Mesothelial cell of epicardium (in vitro differentiated cells): ENCODE measurements at places on chromosomes 4 and X. TPM values are rescaled to one million over a fixed set of nuclear protein-coding genes. Genes with fewer than 3 reads are reported as not detected.

Gene VSIG1
- total RNA-seq = 0.23 to 0.54 TPM (median 0.24 TPM) in 3 replicates

Gene DIAPH2
- 18.0 to 20.1 TPM (median 19.2 TPM) in 3 replicates for total RNA-seq

Gene HSFX4
- not detected in 3 replicates for total RNA-seq

Gene TMPRSS11F
- total RNA-seq = 0.86 to 1.1 TPM (median 0.95 TPM) in 3 replicates

Gene CLIC2
- 0.54 to 2.1 TPM (median 0.97 TPM) in 3 replicates for total RNA-seq

Gene GPR82
- total RNA-seq = not detected in 3 replicates

Gene STIM2
- 51.0 to 52.9 TPM (median 52.5 TPM) in 3 replicates for total RNA-seq

Gene SCML2
- 8.2 to 8.9 TPM (median 8.2 TPM) in 3 replicates for total RNA-seq

Gene SH2D1A
- total RNA-seq = not detected in 3 replicates

Gene CLDN22
- not detected in 3 replicates for total RNA-seq

DNA sequence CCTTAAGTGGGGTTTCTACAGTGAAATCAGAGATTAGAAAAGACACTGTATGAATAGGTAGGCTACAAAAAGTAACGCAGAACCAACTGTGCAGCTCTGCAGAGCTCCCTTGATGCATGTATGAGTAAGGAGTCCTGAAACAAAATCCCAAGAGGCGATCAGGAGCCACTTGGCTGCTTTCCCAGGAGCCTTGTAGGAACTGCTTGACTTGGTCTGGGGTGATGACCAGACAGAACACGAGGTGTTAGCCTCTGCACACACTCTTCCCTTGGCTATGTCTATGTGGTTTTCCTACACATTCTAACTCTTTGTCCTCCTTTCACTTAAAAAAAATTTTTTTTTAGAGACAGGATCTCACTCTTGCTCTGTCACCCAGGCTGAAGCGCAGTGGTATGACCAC, 22.8 kb upstream of the AP1S2 start:
- no peak overlapping the region for H3K4me3 ChIP-seq
- peaks cover 13% of the 10 kb centered on the region for H3K4me1 ChIP-seq
- H3K27me3 ChIP-seq = no peaks in the 10 kb centered on the region
- H3K36me3 ChIP-seq = peaks cover 2% of the 10 kb centered on the region

DNA sequence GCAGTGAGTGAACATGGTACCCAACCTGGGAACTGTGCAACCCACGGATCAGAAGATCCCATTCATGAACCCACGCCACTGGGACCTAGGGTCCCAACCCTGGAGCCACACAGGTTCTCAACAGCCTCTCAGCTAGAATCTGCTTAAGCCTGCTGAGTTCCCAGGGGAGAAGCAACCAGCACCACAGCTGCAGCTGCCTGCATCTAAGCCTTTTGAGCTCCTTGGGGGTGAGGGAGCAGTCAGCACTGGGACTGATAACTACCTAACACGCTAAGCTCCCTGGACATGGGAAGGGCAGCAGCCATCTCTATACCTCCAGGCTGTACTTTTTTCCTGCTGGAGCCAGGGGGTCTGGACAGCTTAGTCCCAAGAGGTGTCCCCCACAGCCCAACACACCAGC, 179.3 kb downstream of the IL15 start:
- H3K4me3 ChIP-seq = no peak overlapping the region
- H3K27me3 ChIP-seq = peaks cover 3% of the 10 kb centered on the region

DNA sequence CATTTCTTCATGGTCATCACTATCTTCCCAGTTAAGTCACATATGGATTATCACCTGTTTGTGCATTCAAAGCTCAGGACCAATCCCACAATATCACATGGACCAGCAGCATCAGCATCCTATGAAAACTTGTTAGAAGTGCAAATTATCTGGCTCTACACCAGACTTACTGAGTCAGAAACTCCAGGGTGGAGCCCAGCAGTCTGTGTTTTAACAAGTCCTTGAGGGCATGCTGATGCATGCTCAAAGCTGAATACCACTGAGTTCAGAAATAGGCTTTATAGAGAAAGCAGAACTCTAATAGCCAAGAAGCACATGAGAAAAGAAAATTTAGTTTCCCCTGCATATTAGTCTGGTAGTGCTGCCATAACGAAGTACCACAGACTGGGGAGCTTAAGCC, 62.4 kb upstream of the GABRQ start:
- no peak overlapping the region for H3K27ac ChIP-seq
- H3K36me3 ChIP-seq = no peaks in the 10 kb centered on the region

DNA sequence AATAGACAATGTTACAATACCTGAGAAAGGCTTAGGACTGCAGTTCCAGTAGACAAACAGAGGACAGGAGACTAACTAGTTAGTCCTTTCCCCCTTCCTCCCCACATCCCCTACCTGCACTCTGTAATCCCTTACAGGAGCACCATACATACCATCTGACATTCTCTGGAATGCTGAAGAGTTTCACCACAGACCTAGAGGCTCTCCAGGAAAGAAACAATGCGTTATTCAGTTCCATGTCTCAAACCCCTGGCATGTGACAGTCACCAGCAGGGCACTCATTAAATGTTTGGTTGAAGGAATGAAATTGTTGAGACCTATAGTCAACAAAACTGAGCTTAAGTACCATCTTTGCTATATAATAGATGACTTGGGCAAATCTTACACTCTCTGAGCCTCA, 100.2 kb upstream of the USP38 start:
- no peak overlapping the region for H3K27ac ChIP-seq
- H3K4me3 ChIP-seq = no peak overlapping the region
- no peaks in the 10 kb centered on the region for H3K27me3 ChIP-seq
- H3K4me1 ChIP-seq = peaks cover 14% of the 10 kb centered on the region

GRCh38 chr4:7910263-7910896, 29.3 kb downstream of the AFAP1 start:
- no peaks in the 10 kb centered on the region for H3K27me3 ChIP-seq
- peaks cover 55% of the 10 kb centered on the region for H3K4me1 ChIP-seq
- no peak for DNase-seq
- H3K27ac ChIP-seq = peak overlapping the region; percentile 92
- H3K4me3 ChIP-seq = peak overlapping the region; percentile 36
- H3K36me3 ChIP-seq = peaks cover 3% of the 10 kb centered on the region

- H3K36me3 ChIP-seq = peaks cover 37% of the 10 kb centered on the region
- no peak overlapping the region for H3K4me3 ChIP-seq
- H3K27me3 ChIP-seq = no peaks in the 10 kb centered on the region
- H3K27ac ChIP-seq = no peak overlapping the region
- H3K4me1 ChIP-seq = no peaks in the 10 kb centered on the region
These were observed 63.2 kb downstream of the SNCA start for GRCh38 chr4:89773805-89774204.

DNA sequence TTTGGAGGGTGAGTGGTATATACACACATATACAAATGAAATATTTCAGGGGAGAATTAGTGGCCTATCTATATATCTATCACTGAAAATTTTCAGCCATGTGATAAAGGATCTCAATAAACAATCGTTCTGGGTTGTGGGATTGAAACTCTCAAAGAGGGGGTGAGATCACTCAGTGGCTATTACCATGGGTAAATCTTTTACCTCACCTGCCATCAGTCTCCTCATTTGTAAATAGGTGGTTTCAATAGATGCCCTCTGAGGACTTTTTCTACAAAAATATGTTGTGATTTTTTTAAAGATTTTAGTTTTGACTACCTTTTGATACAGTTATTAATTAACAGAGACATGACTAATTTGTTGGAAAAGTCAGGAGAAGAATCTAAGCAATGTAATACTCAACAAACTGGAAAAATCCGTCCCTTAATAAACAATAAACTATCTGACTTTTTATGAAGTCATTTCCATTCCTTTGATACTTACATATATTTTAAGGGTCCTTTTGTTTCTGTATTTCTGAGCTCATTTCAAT, 192.8 kb downstream of the MAD2L1 start:
- no peaks in the 10 kb centered on the region for H3K36me3 ChIP-seq
- peaks cover 18% of the 10 kb centered on the region for H3K4me1 ChIP-seq
- no peak for DNase-seq
- H3K27ac ChIP-seq = no peak overlapping the region

GRCh38 chr4:88910101-88910500, 146.9 kb downstream of the FAM13A start:
- peaks cover 5% of the 10 kb centered on the region for H3K36me3 ChIP-seq
- no peak overlapping the region for H3K4me3 ChIP-seq
- no peak for DNase-seq

GRCh38 chr4:94961420-94961819, 203.7 kb downstream of the BMPR1B start:
- no peak for DNase-seq
- no peaks in the 10 kb centered on the region for H3K27me3 ChIP-seq
- peaks cover 7% of the 10 kb centered on the region for H3K36me3 ChIP-seq
- H3K27ac ChIP-seq = peak overlapping the region; percentile 27
- peaks cover 21% of the 10 kb centered on the region for H3K4me1 ChIP-seq

- no peak overlapping the region for H3K4me3 ChIP-seq
- peak overlapping the region; percentile 52 for H3K27ac ChIP-seq
- H3K27me3 ChIP-seq = no peaks in the 10 kb centered on the region
- DNase-seq = no peak
These were observed 6.4 kb upstream of the ZNF674 start for GRCh38 chrX:46551494-46552128.

DNA sequence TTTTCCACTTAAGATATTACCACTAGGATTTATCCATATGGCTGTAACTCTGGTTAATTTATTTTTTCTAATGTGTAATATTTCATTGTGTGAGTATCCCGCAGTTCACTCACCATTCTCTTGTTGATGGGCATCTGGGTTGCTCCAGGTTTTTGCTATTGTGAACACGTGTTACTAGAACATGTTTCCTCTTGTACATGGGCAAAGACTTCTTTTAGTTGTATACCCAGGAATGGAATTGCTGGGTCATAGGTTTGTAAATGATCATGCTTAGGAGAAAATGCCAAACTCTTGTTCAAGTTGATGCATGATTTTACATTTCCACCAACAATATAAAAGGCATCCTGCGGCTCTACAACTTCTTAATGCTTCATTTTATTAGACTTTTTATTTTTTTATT, 26.8 kb downstream of the SYNPO2 start:
- no peaks in the 10 kb centered on the region for H3K27me3 ChIP-seq
- no peaks in the 10 kb centered on the region for H3K36me3 ChIP-seq
- peak overlapping the region; percentile 32 for H3K27ac ChIP-seq
- no peak for DNase-seq
- H3K4me1 ChIP-seq = peaks cover 42% of the 10 kb centered on the region

DNA sequence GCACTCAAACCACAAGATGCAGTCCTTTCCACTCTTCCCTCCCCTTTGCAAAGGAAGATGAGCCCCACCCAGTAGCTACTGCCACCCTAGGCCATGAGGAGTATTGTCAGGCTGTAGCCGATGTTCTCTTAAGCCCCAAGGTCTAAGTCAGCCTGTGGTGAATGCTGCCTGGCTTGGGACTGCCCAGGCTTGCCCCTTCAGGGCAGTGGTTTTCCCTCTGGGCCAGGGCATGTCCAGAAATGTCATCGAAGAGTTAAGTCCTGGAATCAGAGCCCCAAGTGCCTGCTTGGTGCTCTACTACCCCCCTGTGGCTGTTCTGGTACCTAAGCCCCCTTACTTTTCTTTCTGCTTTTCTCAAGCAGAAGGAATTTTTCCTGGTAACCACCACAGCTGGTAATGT, 11.8 kb upstream of the PGK1 start:
- no peaks in the 10 kb centered on the region for H3K4me1 ChIP-seq
- no peak overlapping the region for H3K27ac ChIP-seq
- no peak for DNase-seq
- no peaks in the 10 kb centered on the region for H3K36me3 ChIP-seq
- no peak overlapping the region for H3K4me3 ChIP-seq

GRCh38 chrX:65741823-65742222, 74.4 kb downstream of the MSN start:
- no peak overlapping the region for H3K4me3 ChIP-seq
- H3K27ac ChIP-seq = no peak overlapping the region
- no peak for DNase-seq
- H3K4me1 ChIP-seq = peaks cover 4% of the 10 kb centered on the region
- peaks cover 10% of the 10 kb centered on the region for H3K36me3 ChIP-seq

DNA sequence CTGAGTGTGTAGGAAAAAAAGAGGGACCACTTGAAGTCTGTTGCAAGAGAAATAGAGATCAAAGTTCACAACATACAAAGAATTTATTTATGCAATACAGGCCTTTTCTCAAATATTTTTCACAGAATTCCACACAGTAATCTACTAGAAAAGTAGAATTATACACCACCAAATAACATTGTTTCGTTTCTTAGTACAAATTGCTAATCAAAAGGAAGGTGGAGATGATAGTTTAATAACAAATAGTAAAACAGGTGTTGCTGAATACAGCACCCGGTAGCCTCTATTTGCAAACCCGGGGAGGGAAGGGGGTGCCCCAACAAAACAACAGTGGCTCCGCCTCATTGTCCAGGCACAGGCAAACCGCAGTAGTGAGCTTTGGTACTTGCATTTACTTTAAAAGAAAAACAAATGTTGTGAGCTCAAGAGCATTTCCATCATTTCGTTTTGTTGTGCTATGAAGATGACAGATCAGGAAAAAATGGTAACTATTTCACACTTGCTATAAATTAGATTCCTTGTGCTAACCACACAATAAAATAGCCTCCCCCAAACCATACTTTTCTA, 186.4 kb downstream of the DCLK2 start:
- H3K4me3 ChIP-seq = no peak overlapping the region
- peaks cover 68% of the 10 kb centered on the region for H3K36me3 ChIP-seq
- no peak for DNase-seq
- H3K4me1 ChIP-seq = peaks cover 6% of the 10 kb centered on the region
- H3K27me3 ChIP-seq = no peaks in the 10 kb centered on the region
- H3K27ac ChIP-seq = no peak overlapping the region

- H3K27me3 ChIP-seq = no peaks in the 10 kb centered on the region
- DNase-seq = no peak
- H3K4me1 ChIP-seq = peaks cover 34% of the 10 kb centered on the region
- H3K27ac ChIP-seq = no peak overlapping the region
These were observed 74.8 kb upstream of the STIM2 start for GRCh38 chr4:26785810-26786209.

DNA sequence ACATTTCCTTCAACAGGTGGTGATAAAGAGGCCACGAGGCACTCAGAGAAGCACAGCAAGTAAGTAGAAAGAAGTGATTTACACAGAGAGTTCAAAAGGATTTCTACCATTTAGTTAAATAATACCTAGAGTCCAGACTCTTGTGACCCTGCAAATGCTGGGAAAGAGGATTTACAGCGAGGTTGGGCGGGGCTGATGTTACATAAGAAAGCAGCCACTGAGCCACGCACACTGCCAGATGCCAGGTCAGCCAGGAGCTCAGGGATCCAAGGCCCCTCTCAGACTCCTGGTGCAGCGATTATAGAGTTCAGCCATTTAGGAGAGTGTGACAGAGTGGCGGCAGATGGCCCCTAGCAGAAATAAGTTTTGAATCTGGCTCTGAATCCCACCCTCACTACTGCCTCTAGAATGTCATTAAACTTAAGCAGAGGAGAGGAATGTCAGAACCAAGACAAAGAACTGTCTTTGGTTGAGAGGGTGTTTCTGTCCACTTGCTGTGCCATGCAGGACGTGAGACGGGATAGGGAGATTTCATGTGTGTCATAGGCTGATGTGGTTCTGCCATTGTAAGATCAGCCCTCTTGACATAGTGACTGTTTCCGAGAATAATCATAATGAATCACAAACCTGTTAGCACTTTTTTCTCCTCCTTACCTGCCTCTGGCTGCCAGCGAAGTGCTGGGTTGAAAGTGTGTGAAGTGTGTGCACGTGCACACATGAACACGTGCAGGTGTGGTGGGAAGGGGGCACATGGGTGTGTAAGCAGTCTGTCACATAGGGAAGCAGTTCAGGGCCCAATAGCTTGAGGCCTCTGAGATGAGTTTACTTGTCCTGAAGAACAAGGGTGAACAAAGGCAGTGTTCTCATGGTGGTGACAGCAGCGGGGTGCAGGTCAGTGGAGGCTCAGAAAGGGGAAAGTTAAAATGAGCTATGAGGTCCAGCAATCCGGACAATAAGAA, 50.1 kb downstream of the MFAP3L start:
- H3K4me1 ChIP-seq = no peaks in the 10 kb centered on the region
- H3K27me3 ChIP-seq = no peaks in the 10 kb centered on the region
- no peak overlapping the region for H3K4me3 ChIP-seq
- no peak for DNase-seq
- H3K36me3 ChIP-seq = no peaks in the 10 kb centered on the region
